Activated naive CD4-positive, alpha-beta T cell treated with anti-CD3 and anti-CD28 coated beads, Interleukin-2, amount 50 U/mL, for 72 hours (primary cell): ENCODE measurements at places on chromosomes 7 and 10. TPM values are rescaled to one million over a fixed set of nuclear protein-coding genes. Genes with fewer than 3 reads are reported as not detected.

DNA sequence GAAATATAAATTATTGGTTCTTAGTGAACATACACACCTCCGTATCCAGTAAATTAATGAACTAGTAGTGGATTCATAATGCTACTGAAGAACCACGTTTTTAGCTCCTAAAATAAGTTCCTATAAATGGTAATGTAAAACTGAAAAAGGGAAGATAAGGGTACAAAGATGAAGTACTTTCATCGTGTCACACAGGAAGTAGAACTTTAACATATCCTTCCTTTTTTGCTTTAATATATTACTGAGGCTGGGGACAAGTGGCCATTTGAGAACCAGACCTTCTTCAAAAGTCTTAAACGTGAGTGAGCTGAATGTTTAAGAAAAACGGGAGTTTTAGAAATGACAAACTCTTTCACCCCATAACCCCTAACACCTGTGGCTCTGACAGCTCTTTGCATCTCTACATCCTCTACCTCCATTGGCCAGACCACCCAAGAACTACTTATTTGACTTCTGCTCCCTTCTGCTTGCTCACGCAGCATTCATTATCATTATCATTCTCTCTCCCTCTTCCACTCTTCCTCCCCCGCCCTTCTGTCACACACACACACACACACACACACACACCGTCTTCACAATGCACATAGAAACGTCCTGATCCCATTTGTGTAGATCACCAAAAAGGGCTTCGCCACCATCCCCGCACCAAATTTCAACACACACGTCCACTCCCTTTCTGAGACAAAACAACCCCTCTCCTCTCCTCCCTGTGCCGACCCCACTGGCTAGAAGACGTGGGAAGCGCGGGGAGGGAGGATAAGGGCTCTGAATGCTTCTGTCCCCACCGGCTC, 677 bp downstream of the SKAP2 start:
- DNase-seq, result no peak

RSPH10B2 gene
- total RNA-seq, result 0.68 TPM

DNA sequence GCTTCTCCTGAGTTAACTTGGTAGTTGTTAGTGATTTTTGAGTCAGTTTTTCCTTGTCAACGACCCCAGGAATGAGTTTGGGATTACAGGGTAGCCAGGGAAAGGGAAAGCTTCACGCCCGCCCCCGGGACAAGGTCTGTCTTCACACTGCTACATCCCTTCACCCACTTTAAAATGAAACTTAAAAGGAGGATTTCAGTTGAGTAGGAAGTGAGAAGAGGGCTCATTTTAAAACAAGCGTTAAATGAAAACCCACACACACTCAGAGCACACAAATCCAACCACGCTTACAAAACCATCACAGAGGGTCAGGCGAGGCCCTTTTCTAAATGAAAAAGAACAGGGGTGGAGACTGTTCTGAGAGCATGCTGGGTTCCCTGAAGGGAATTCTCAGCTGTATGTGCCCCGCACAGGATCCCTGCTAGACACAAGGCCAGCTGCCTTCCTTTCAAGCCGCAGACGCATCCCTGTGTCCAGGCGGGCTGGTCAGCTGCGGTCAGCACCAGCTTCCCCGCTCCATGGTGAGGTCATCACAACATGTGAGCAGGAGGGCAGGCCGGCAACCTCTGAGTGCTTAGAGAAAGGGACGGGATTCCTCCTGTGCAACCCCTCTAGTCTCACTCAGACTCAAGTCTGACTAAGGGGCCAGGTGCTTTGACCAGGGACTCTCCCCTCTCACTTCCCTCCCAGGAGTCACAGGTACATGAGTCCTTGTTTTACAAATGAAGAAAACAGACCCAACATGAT, 111.8 kb downstream of the EGFR start:
- DNase-seq, result no peak

POLR3A gene
- 23.6 TPM for total RNA-seq

TUBB8 gene
- total RNA-seq, result not detected

- DNase-seq, result no peak
These were observed 20.0 kb downstream of the LRRD1 start for GRCh38 chr7:92158660-92159575.

DNA sequence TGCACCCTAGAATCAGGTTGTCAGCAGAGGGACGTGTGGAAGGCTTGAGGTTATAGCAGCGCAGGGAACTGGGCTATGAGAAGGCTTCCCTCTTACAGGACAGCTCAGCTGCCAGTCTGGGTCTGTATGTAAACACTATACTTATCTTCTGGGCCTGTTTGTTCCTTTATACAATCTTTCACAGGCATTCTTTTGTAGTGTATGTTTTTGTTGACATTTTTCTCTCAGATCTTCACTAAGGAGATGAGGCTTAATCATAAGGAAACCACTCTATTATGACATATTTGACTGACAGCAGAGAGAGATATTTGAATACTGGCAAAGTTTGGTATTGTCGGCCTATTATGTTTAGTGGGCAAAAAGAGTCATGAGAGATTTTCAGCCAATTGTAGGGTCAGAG, 929 bp downstream of the GBF1 start:
- DNase-seq, result no peak

GRCh38 chr10:100021322-100021721, 11.6 kb upstream of the DNMBP start:
- DNase-seq, result no peak

GRCh38 chr10:86642499-86642898, 11.8 kb upstream of the OPN4 start:
- no peak for DNase-seq

- DNase-seq, result no peak
These were observed 48.9 kb downstream of the SNX10 start for GRCh38 chr7:26340476-26341018.

DNA sequence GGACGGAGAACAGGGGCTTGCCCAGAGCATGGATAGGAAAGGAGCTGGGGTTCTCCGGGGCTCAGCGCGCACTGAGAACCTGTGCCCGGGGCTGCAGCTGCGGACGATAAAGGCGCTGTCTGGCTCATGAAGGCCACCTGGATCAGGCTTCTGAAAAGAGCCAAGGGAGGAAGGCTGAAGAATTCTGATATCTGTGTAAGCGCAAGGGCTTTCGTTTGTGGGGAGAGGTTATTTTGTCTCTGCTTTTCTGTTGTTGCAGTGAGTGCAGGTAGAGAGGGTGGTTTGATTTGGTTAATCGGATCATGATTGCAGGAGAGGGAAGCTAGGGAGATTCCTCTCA, 250.5 kb downstream of the NSUN6 start:
- no peak for DNase-seq

SPAG6 gene
- total RNA-seq, result not detected

- DNase-seq, result no peak
These were observed 50.2 kb upstream of the PDCD4 start for GRCh38 chr10:110821508-110821907.

PDZD7 gene
- 1.3 TPM for total RNA-seq

DNA sequence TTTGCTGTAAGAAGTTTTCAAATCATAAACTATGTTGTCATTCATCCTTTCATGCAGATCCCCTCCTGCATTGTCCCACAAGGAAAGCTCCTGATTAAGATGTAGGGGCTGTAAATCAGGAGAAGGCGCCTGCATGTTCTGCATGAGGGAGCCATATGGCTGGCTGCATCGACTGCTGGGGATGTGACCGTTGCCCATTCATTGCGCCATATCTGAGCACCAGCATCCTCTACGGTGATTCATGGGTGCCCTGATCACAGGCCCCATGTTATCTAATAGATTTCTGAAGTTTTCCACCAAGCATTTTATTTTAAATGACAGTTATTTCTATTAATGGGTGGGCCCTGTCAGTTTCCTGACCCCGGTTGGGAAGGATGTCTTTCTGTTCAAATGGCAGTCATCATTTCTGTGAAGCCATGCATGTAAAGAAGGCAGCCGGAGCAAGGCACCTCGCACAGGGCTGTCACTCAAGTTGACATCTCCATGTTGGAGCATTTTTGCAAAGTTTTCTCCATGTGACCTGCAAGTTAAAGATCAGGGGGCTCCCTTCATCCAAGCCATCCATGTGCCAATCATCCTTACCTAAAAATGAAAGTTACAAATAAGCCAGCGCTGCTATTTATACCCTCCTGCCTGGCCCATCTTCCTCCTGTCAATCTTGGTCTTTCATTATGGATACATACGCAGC, 128.8 kb downstream of the TEX36 start:
- no peak for DNase-seq

GRCh38 chr7:77995717-77996116, 197.1 kb downstream of the PHTF2 start:
- DNase-seq, result no peak

ANLN gene
- 117 TPM for total RNA-seq

TAS2R38 gene
- total RNA-seq, result not detected

DNA sequence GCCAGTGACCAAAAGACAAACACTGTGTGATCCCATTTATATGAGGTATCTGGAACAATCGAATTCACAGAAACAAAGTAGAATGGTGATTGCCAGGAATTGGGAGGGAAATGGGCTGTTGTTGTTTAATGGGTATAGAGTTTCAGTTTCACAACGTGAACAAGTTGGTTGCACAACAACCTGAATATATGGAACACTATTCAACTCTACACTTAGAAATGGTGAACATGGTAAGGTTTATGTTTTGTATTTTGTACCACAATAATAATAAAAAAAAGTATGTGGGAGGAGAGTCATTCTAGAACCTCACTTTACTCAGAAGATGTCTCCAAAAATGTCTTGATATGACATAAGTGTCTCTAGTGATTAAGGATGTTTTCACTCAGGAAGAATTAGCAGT, 85.2 kb upstream of the SGCE start:
- DNase-seq, result no peak

- no peak for DNase-seq
These were observed 269.5 kb upstream of the SLC26A5 start for GRCh38 chr7:103715376-103716120.

TMEM130 gene
- total RNA-seq, result not detected

- DNase-seq, result no peak
These were observed 13.9 kb downstream of the HDAC9 start for GRCh38 chr7:18509481-18509880.

FAM24B gene
- total RNA-seq, result 10.4 TPM

GRCh38 chr7:28556671-28557070, 144.4 kb downstream of the CREB5 start:
- no peak for DNase-seq

GIMAP7 gene
- 79.9 TPM for total RNA-seq

VGF gene
- not detected for total RNA-seq

DNA sequence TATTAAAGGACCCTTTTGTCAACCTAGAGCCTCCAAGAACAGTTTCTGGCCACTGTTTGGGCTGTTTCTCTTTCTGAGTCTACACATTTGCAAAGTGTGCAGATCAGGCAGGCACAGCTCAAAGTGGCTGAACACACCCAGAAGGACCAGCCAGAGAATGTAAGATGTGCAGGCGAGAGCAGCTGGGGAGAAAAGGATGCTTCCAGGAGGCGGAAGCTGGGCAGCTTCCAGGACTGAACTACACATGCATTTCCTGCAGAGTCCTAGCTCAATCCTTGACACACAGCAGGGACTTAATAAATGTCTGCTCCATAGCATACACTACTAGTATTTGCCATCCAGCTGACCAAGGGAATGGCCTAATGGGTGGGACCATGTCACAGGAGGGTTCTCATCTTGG, 70.9 kb downstream of the CTBP2 start:
- DNase-seq, result no peak

SRGN gene
- total RNA-seq, result 490 TPM

- no peak for DNase-seq
These were observed 46.4 kb downstream of the ABCB5 start for GRCh38 chr7:20661884-20662283.

GRCh38 chr7:158536871-158537515, 50.6 kb downstream of the PTPRN2 start:
- DNase-seq, result no peak

MRLN gene
- total RNA-seq, result not detected

DNA sequence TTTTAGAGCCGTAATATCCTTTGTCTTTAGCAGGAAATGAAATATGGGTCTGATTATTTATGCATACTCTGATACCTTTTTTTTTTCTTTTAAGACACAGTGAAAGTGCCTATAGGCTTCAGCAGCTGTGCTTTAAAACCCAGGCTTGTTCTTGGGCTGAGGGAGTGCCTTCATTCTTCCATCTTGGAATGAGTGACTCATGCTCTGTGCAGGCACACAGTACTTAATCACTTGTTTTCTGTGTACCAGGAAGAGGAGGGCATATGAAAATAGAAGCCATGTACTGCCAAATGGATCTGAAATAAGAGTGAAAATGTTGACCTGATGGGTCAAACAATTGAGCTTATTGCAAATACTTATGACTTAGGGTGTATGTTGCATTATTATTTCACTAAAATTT, 12.0 kb downstream of the INPP5F start:
- DNase-seq, result no peak

- no peak for DNase-seq
These were observed 42.8 kb upstream of the TSPAN33 start for GRCh38 chr7:129101746-129102145.

GRCh38 chr10:43049081-43049551, 27.8 kb upstream of the RET start:
- DNase-seq, result peak; percentile 39

DNA sequence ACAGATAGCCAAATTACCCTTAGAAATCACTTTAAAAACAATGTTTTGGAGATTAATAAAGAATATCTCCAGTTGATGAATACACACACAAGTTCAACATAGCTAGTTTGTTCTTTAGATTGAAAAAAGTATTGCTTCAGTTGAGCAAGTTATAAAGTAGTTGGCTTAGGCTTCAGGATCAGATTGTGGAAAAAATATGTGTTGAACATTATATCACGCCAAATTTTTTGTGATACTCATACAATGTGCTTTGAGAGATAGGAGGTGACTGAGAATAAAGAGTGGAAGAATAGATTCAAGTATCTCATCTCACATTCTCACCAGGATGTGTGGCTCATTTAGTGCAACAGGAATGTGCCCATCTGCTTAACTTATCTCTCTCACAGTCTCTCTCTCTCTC, 553.3 kb downstream of the HTR7 start:
- DNase-seq, result no peak

CLDN4 gene
- total RNA-seq, result 0.10 TPM

CDHR3 gene
- 0.71 TPM for total RNA-seq

- DNase-seq, result no peak
These were observed 60.7 kb downstream of the TRIM24 start for GRCh38 chr7:138520742-138521141.

ANKRD30A gene
- total RNA-seq, result not detected

GRCh38 chr10:126011995-126012394, 115.6 kb downstream of the FANK1 start:
- DNase-seq, result no peak

DNA sequence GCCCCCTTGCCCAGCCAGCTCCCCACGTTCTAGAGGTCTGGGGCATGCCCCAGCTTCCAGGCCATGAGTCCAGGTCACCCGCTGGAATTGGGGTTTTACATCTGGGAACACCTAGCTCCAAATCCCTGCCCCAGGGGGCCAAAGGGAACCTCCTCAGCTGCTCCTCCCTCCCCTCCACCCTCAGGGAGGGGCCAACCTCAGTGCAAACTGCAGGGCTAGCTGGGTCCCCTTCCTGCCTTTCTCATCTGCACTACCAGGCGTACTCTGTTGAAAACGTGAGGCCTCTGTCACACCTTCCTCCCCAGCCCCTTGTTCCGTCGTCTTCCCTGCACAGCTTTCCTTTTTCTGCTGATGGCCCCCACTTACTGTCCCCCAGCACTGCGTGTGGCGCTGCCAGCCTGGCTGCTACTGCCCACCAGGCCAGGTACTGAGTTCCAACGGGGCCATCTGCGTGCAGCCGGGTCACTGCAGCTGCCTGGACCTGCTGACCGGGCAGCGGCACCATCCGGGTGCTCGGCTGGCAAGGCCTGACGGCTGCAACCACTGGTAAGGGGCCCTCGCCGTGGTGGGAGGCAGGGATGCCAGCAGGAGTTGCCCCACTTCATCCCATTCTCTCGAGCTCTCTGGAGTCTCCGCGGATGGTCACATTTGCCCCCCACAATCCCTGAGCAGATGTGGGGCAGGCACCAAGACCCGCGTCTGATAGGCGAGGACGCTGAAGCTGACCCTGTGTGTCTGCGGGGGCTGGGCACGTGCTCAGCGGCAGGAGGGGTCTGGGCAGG, 24.7 kb upstream of the ZNF862 start:
- DNase-seq, result no peak
